ENCODE measurements at places on chromosomes 2 and 18. TPM values are rescaled to one million over a fixed set of nuclear protein-coding genes. Genes with fewer than 3 reads are reported as not detected.

DNA sequence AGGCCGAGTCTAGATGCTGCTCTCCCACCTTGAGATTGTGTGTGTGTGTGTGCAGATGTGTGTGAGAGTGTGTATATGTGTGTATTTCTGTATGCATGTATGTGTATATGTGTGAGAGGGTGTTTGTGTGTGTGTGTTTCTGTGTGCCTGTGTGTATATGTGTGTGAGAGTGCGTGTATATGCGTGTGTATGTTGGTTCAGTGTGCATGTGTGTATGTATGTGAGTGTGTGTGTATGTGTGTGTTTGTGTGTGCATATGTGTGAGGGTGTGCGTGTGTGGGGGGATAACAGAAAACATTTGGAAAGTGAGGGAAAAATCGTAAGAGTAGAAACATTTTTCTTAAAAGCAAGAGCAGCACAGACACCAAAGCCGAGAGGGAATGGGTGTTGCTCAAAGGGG is 309.1 kb downstream of the NDUFA10 start:
- no peaks in the 10 kb centered on the region for H3K4me1 ChIP-seq
- no peak for DNase-seq
- no peaks in the 10 kb centered on the region for H3K36me3 ChIP-seq
- H3K27ac ChIP-seq: no peak overlapping the region
- peaks cover 11% of the 10 kb centered on the region for H3K27me3 ChIP-seq

GRCh38 chr2:208006833-208007232 is 18.5 kb downstream of the PLEKHM3 start:
- no peak for DNase-seq
- no peak overlapping the region for H3K4me3 ChIP-seq
- H3K27me3 ChIP-seq: no peaks in the 10 kb centered on the region
- H3K4me1 ChIP-seq: peaks cover 13% of the 10 kb centered on the region
- H3K36me3 ChIP-seq: no peaks in the 10 kb centered on the region

- no peaks in the 10 kb centered on the region for H3K4me1 ChIP-seq
- H3K27ac ChIP-seq: no peak overlapping the region
- no peaks in the 10 kb centered on the region for H3K27me3 ChIP-seq
- H3K36me3 ChIP-seq: peaks cover 2% of the 10 kb centered on the region
- no peak for DNase-seq
Measured at GRCh38 chr2:140929849-140930248, 1201.0 kb downstream of the LRP1B start.

DNA sequence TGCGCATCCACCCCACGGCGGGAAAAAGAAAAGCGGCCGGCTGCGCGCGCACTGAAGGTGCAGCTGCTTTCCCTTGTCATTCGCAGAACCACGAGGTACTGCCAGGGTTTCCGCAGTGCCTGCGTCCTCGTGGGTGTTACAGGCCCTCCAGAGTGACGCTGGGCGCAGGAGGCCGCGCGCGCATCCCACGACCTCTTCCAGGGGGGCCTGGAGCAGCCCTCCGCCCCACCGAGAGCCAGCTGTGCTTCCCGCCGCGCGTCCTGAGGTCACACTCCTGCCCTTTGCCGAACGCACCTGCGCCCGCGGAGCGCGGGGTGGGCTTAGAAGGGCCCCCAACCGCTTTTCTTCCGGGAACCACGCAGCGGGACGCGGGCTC is 378 bp upstream of the IAH1 start:
- H3K4me1 ChIP-seq: peaks cover 25% of the 10 kb centered on the region
- no peaks in the 10 kb centered on the region for H3K27me3 ChIP-seq
- peaks cover 11% of the 10 kb centered on the region for H3K36me3 ChIP-seq
- DNase-seq: peak; percentile 66
- H3K27ac ChIP-seq: no peak overlapping the region

CCDC121 gene
- total RNA-seq: not detected

DNA sequence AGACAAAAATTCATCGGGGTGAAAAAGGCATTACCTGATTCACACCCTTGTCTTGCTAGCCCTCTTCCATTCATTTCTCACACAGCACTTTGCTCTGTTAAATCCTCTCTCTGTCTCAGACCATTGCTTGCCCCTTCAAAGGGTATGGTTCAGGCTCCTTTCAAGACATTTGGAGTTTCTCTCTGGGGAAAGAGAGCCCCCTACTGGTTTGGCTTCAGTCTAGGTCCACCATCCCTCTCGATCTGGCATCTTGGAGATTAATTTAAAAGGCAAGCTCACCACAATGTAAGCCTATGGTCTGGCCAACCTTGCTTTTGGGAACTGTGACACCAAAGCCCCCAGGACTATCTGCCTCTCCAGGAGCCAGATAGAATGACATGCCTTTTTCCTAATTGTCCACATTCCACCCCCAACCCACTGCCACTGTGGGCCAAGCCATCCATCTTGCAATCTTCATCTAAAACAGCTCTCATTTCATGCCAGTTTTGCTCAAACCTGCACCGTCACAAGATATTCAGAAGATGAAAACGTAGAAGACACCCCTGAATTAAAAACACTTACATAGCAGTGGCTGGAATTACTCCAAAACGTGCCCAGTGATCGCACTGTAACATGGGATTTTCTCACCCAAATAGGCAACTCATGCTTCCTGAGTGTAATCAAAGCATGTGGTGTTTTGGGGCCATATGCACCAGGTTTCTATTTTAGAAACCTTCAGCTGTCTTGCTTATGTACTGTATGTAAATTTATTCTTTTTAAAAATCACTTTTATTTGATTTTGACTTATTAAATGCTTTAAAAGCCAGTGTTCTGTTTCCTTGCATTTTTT is 93.9 kb downstream of the FARSB start:
- no peak overlapping the region for H3K27ac ChIP-seq
- H3K27me3 ChIP-seq: peaks cover 4% of the 10 kb centered on the region
- peaks cover 10% of the 10 kb centered on the region for H3K36me3 ChIP-seq

UGT1A4 gene
- not detected for total RNA-seq

DNA sequence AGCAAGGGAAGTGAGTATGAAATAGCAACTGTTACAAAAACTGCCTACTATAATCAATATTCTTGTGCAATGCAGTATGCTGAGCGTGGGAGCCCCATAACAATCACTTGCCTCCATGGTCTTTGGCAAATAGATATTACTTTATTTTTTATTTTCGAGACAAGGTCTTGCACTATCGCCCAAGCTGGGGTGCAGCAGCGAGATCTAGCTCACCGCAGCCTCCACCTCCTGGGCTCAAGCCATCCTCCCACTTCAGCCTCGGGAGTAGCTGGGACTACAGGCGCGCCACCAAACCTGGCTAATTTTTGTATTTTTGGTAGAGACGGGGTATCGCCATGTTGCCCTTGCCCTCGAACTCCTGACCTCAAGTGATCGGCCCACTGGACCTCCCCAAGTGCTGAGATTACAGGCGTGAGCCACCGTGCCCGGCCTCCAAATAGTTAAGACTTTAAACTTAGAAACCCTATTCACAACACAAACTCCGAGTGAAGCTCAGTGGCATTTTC is 1.2 kb upstream of the CCNT2 start:
- no peak for DNase-seq
- H3K4me3 ChIP-seq: peak overlapping the region; percentile 96
- peaks cover 8% of the 10 kb centered on the region for H3K36me3 ChIP-seq
- no peaks in the 10 kb centered on the region for H3K27me3 ChIP-seq
- H3K4me1 ChIP-seq: peaks cover 31% of the 10 kb centered on the region

GRCh38 chr2:234249873-234250272 is 199.4 kb downstream of the SPP2 start:
- peaks cover 2% of the 10 kb centered on the region for H3K27me3 ChIP-seq
- H3K27ac ChIP-seq: no peak overlapping the region
- no peak overlapping the region for H3K4me3 ChIP-seq
- H3K4me1 ChIP-seq: no peaks in the 10 kb centered on the region

Data from natural killer cell treated with Interleukin-12 subunit alpha and Interleukin-12 subunit beta and Interleukin-15 and Interleukin-18, amount 100 ng/mL, for 72 hours (primary cell).